AML-193 (cell line): ENCODE measurements at places on chromosomes 5 and 9.

DNA sequence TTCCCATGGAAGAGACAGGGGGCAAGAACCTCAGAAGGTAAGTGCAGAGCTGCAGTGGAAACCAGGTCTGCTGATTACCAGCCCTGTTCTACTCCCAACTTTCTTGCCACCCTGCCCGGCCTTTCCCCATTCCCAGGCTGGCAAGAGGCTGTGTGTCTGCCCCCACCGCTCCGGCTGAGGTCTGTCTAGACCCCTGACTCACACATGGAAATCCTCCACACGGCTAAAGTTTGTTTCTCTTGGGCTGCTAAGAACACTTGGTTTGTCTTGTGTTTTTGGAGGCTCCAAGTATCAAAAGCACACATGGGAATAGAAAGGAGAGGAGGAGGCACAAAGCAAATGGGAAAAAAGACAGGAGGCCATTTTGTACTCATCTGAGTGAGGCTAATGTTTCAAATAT is 168.3 kb downstream of the GABBR2 start:
- DNase-seq: no peak

GRCh38 chr5:5198135-5198534 is 58.0 kb downstream of the ADAMTS16 start:
- DNase-seq: no peak

- DNase-seq: no peak
These were observed 16.0 kb downstream of the TEK start for GRCh38 chr9:27125030-27125429.

GRCh38 chr5:159359408-159359807 is 29.1 kb upstream of the IL12B start:
- DNase-seq: peak; percentile 75

DNA sequence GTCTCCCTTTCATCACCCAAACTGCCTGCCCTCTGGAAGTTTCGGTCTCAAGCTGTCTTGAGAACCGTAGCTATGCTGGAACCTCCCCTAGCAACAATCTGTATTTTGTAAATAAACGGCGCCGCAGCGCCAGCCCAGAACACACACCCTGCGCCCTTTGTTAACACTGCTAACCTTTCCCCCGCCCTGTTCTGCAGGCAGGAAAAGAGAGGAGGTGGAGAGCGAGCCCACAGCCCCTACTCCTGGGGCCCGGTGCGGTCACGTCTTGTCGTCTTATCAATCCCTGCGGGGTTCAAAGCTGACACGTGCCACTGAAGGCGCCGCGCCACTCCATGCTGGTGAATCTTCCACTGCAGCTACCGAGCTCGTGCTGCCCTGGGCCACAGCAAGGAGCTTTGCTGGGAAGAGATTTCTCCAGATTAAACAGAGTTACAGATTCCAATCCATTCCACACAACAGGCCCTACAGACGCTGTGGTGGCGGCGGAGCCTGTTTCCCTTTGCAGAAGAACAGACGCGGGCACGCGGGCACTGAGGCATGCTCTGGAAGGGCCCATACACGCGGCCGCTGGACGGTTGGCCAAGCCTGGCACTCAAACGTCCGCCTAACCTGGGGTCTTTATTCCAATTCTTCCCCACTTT is 25.3 kb downstream of the ZDHHC11B start:
- no peak for DNase-seq

- DNase-seq: no peak
These were observed 700.5 kb upstream of the RGMB start for GRCh38 chr5:98072921-98073320.

DNA sequence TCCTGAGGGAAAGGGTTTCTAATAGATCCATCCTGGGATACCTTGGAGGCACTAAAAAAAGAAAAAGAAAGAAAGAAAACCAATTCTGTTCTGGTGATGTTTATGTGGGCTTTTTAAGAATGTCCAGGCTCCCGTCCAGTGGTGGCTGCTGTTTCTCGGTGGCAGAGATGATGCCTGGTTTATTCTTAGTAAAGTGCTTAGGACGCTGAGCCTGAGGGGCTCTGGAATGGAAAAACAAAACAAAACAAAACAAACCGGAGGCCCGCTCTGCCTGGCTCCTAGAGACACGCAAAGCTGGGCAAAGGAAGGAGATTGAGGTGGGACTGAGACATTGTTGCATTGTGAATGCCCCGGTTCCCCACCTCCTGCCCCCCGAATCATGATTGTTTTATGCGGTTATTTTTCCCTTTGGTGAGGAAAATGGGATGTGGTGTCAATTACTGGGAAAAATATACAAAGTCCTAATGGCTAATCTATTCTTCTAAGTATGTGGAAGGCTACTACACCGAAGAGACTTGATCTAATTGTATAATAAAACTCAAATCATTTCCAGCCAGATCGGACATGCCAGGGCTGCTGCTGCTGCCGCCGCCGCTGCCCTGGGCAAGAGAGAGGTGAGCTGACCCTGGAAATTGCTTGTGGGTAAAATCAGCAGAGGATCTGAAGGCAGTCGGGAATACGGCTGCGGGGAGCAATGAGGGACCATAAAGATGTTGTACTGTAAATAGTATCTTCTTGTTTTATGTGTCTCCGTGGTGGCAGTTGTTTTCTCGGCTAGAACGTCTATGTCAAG is 644.9 kb downstream of the CCDC171 start:
- DNase-seq: no peak

DNA sequence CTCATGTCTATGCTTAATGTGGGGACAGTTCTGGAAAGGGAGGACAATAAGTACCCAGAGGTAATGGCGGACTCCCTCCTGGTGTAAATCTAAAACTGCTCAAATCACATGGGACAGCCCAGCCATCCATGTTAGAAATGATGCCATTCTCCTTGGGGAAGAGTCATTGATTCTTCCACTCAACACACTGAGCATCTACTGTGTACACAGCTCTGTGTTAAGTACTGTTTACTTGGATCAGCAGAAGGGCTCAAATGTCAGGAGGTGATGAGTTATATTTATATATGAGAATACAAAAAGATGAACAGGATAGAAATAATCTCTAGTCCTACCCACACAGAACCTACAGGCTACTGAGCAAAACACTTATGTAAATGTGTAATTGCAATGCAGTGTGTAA is 31.8 kb upstream of the NANS start:
- no peak for DNase-seq

DNA sequence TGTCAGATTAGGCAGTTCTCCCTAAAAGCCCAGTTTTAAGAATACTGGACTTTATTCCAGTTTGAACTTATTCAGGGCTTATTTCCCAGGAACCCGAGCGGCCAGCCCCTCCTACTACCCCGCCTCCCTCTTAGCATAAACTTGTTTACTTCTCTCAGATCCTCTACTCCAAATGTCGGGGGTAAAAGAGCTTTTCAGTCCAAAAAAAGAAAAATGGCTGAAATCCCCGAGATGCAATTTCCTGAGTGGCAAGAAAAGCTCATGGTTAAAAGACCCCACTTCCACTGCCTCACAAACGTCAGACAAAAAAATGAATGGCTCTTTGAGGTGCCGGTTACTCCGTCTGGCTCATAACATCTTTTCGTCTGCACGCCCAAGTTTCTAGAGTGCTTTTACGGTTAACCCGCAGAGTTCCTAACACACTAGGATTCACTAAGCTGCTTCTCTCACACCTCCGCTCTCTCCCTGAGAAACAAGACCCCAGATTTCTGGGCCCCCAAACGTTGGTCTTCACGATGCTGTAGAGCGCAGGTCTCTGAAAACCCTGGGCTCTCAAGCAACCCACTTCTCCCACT is 402 bp downstream of the BRD8 start:
- peak; percentile 22 for DNase-seq

GRCh38 chr5:18544421-18544820 is 910.2 kb downstream of the TAF11L14 start:
- no peak for DNase-seq

DNA sequence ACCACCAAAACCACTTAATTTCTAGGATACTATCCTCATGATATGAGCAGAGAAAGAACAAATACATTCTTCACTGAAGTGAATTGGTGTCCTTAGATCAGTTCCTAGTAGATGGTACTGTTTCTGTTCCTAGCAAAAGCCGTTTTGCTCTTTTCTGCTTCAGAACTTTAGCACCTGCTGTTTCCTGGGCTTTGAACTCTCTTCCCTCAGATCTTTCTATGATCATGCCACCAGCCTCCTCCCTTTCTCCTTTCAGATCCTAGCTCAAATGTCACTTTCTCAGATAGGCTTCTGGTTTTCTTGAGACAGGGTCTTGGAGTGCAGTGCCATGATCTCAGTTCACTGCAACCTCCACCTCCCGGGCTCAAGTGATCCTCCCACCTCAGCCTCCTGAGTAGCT is 118.0 kb downstream of the EGFLAM start:
- DNase-seq: no peak

DNA sequence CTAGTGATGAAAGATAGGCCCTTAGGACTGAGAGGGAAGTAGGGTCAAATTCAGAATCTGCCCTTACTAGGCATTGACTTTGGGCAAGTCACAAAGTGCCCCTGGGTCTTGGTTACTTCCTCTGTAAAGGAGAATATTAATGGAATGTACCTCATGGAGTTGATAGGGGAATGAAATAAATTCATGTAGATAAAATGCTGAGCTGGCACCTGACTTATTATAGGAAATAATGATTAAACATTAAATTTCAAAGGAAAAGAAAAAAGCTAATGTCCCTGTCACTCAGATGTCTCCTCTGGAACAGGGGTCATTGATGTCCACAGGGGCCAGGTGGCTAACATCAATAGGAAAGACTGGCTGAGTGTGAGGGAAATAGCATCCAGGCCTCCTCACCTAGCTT is 321.4 kb downstream of the TRIM32 start:
- DNase-seq: no peak

DNA sequence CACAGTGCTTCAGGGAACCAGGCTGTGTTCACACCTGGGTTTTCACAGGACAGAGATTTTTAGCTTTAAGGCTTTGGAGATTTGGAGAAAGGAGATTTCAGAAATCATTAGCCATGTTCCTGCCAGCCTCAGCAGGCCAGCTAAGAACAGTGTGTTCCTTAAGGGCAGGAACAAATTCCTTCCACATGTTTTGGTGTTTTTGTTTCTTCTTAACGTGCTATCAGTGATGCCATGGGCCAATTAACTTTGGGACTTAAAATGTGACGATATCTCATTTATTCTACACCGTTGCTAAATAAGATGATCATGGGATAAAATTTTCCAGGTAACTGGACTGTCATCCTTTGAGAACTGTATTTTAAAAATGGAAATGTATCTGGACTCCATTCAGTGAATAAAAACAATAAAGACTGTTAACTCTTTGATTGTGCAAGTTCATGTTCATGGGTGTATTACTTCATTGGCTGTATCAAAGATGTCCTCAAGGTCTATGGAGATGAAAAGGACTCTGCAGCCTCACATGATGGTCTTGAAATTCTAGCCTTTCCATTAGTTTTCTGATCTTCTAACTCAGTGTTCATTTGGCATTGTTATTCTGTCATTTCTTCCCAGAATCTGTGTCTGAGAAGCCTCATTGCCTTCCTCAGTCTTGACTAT is 72.3 kb downstream of the ZNF366 start:
- DNase-seq: no peak

DNA sequence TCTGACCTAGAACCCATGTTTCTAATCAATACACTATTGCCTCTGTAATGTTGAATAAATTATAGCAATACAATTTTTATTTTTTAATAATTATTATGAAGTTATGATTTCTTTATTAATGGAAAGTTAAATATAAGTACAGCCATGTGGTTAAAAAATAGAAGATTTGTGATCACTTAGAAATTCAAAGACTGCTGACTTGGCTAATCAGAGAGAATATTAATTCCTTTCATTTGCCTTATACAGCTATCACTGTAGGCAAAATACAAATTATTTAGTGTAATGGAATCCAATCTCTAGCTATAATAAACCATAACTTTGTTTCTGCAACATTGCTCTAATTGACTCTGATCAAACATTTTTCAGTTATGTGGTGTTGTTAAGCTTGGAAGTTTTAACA is 255.0 kb upstream of the TAS2R1 start:
- DNase-seq: no peak

DNA sequence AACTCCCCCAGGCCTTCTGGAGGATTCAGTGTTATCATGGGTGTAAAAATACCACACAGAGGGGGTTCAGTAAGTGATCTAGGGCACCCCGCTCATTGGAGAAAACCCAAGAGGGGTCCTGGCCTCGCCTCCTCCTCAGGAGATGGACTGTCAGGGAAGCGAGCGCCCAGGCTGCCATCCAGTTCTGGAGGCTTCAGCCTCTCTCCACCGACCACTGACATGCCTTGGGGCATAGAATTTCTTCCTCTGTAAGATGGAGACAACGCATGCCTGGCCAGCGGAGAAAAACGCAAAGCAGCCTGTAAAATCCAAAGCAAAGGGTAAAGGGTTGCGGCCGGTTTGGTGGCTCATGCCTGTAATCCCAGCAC is 165.4 kb downstream of the COL23A1 start:
- no peak for DNase-seq

DNA sequence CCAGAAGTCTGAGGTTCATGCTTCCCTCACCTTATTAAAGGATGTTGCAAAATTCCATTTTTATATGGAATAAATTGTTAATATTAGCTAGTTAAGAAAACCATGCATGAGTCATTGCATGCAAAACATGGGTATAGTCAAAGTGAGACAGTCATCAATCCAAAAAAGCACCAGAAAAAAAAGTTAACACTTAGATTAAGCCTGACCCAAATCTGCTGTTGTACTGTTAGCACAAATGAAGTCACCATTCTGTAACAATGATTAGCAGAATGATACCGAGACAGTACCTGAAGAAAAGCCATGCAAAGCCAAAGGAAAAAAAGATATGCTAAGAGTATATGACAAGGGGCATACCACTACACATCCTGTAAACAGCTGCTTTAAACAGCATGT is 49.5 kb downstream of the PKD2L2 start:
- no peak for DNase-seq

DNA sequence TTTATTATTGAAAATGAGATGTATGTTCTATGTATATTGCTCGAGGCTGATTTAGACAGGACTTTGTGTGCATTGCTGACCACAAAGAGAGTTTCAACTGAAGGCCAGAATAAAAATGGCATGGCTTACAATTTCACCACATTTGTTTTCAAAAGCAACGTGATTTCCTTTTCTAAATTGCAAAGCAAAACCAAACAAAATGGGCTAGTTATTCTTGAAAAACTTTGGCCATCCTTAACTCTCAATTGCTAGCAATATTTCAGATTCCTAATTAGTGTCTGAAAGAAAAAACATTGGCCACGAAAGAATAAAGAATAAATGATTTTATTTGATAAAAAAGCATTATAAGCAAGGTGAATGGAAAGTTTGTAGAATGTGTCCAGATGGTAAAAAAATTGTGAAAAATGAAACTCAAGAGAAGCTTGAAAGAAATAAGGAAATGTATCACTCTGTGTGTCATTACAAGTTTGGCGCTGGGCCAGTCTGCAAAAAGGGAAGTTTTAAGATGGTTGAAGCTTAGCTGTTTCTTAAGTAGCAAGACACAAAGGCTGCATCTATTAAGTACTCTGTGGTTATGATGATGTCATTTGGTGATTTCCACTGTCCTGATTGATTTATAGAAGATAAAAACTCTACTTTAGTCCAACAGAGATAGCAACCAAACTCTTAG is 89.2 kb upstream of the PRLR start:
- DNase-seq: peak; percentile 94
